Large intestine (tissue), 12 donors: ENCODE measurements at places on chromosomes 4 and X. TPM values are rescaled to one million over a fixed set of nuclear protein-coding genes. Genes with fewer than 3 reads are reported as not detected.
A peak's percentile ranks its signal among the peaks of the same experiment; 100 is the strongest.

The STBD1 gene
- polyA plus RNA-seq: 15.0 TPM

The XPNPEP2 gene
- 353 TPM for polyA plus RNA-seq

The PPP2R2C gene
- polyA plus RNA-seq: 3.9 TPM

The GLRA2 gene
- 1.0 TPM for polyA plus RNA-seq

The TCP11X2 gene
- polyA plus RNA-seq: 0.25 TPM

The SPACA5 gene
- not detected for polyA plus RNA-seq

The VCX3A gene
- polyA plus RNA-seq: 0.10 TPM

The TCEAL7 gene
- 27.3 TPM for polyA plus RNA-seq

The VEGFC gene
- polyA plus RNA-seq: 6.6 TPM

The TRIM75 gene
- polyA plus RNA-seq: 0.04 TPM

The POU3F4 gene
- polyA plus RNA-seq: not detected

The MAD2L1 gene
- 28.7 TPM for polyA plus RNA-seq

The CDS1 gene
- polyA plus RNA-seq: 59.6 TPM

- DNase-seq: peak; percentile 11
Measured at GRCh38 chr4:71941001-71941400, 90.8 kb upstream of the NPFFR2 start.

DNA sequence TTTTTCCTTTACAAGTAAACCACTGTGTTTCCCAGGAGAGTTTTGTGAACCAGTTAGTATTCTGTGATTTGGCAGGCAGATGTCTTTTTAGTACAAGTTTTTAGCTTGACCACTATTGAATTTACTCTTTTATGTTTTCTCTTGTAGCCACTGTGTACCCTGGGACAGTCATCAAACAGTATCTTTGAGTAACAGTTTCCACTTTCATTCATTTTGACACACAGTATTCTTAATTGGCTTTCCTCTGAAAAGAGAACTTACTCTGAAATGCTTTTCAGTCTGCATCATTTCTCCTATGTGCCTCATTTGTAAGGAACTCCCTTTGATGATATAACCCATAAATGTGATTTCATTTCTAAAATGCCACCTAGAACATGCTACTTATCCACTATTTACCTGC, 476.5 kb downstream of the PDGFC start:
- no peak for DNase-seq

DNA sequence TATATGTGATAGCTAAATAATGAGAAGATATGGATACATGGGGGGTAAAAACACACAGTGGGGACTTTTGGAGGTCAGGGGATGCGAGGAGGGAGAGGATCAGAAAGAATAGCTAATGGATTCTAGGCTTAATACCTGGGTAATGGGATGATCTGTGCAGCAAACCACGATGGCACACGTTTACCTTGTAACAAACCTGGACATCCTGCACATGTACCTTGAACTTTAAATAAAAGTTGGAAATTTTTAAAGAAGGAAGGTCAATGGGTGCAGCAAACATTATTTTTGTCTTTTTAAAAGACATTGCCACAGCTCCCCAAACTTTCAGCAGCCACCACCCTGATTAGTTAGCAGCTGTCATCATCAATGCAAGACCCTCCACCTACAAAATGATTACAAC, 29.7 kb upstream of the UGT2B15 start:
- DNase-seq: no peak

DNA sequence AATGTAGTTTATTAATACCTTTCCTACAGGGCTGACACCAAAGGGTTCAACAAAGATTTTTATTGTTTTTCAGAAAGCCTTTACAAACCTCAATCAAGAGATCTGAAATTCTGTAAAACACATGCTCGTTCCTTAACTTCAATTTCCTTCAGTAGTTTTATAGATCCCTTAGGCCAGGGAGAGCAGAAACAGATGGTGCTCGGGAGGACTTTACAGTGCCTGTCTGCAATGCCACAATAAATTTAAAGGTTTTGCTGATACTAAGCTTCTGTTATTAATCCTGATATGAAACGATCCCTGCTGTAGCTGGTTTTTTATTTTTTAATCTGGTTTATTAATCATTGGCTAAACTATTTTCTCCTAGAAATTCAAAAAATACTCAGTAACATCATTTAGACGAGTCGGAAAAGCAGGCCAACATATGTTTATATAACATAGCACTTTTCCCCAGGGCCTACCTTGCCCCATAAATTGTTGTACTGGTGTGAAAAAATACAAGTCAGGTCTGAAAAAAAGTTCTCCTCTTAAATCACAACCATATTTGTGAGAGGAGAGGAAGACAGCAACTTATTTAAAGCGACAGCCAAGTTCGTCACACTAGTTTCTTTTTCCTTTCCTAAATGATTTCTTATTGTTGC, 39.8 kb downstream of the SHISA3 start:
- no peak for DNase-seq

GRCh38 chr4:108068442-108068841, 78.8 kb downstream of the HADH start:
- no peak for DNase-seq

GRCh38 chr4:76585272-76585671, 150.2 kb downstream of the SHROOM3 start:
- no peak for DNase-seq

- no peak for DNase-seq
Measured at GRCh38 chrX:103275947-103276567, 493 bp downstream of the TCEAL5 start.

- DNase-seq: peak; percentile 22
Measured at GRCh38 chr4:172866421-172866820, 302.2 kb upstream of the GALNT7 start.

- DNase-seq: peak; percentile 74
Measured at GRCh38 chrX:81201671-81202455, at the start of the genes HMGN5 and SH3BGRL. Gene HMGN5, minus strand, starts transcription at chrX:81201913. Its CDS starts 80,364 bp downstream, at chrX:81121549. Gene SH3BGRL, plus strand, starts transcription at chrX:81202102. Its CDS starts 99 bp downstream, at chrX:81202201.

GRCh38 chrX:120439921-120440320, 29.2 kb downstream of the LAMP2 start:
- DNase-seq: no peak

DNA sequence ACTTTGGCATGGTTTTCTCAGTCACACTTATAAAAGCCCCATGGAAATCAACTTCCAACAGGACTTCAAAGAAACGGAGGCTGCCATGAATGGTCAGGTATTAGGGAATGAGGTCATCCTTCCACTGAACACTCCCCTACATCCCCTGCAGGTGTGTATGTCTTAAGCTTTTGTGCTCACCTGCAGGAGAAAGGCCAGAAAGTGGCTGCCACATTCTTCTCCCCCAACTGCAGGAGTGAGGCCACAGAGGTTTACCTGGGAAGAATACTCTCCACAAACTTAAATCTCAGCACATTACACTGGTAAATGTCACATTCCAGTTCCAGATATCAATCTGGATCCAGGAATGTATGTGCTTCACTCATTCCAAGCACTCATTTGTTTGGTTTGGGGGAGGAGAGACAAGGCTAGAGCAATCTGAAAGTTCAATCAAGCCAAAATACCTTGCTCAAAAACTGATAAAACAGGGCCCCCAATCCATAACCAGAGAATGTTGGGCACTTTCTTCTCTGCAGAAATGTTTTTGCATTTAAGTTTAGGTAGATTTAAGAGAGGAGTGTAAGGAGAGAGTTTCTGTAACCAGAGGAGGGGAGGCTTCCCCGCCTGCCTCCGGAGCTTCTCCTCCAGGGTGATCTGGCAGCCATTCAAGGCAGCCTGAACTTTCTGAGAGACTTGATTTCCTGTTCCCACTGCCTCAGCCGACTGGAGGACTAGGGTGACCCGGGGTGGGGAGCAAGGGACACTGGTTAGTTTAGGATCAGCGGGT, 15.4 kb downstream of the FAM9C start:
- no peak for DNase-seq

GRCh38 chr4:76275486-76276124, 24.1 kb downstream of the FAM47E start:
- DNase-seq: peak; percentile 48

DNA sequence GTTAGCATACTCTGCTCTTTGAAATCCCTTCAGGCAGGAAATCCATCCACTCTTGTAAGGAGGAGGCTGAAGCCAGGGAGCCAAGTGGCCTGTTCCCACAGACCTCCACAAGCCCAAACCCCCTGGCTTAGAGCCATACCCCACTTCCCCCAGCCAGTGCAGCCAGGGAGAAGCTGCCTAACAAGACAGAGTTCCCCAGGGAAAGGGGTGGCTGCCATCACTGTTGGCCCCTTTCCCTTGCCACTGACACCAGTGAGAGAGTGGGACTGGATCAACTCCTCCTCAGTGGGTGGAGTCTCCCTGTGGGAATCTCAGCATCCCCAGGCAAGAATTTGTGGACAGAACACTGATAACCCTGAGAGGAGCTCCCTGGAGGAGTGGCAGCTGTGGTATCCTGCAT, 389.4 kb downstream of the PABPC4L start:
- DNase-seq: no peak

DNA sequence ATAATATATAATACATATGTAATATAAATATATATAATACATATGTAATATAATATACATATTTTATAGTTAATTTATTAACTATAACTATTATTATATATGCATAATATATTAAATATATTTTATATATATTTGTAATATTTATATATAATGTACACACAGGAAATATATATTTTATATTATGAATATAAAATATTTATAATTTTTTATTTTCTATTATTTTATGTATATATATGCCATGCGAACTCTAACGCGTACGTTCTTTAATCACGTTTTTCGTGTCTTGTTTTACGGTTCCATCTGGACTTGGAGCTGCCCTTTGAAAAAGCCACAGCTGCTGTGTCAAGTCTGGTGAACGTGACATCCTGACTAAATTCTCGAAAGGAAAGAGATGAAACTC, 332.1 kb downstream of the ASMT start:
- DNase-seq: no peak

- DNase-seq: peak; percentile 26
Measured at GRCh38 chrX:97740886-97741285, 857.2 kb downstream of the RPA4 start.
